Stimulated activated CD8-positive, alpha-beta memory T cell treated with anti-CD3 and anti-CD28 coated beads, Interleukin-12 subunit alpha, Interleukin-12 subunit beta, amount 100 ng/mL, for 1 hour (primary cell): ENCODE measurements at places on chromosomes 4 and X.
A peak's percentile ranks its signal among the peaks of the same experiment; 100 is the strongest.

DNA sequence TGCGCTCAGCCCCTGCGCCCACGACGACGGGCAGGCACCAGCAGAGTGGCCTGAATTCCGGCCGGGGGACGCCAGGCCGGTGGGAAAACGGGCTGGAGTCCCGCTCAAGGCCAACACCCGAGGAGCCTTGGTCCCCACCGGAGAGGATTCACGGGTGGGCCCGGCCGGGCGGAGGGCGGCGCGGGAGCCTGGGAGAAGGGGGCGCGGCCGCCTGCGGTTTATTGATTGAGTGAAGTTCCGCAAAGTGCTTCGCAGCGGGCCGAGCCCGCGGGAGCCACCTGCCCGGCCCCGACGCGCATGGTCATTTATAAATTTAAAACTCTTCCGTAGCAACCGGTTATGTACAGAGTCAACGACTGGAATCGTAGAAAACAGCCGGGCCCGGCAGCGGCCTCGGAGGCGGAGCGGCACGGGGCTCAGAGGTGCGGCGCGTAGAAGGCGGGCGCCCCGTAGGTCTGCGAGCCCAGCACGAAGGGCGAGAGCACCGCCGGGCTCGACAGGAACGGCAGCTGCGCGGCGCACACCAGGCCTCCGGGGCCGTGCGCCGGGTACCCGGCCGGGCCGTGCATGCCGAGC is 3.6 kb downstream of the NKX1-1 start:
- DNase-seq: no peak

- no peak for DNase-seq
These were observed 31.5 kb upstream of the PTTG2 start for GRCh38 chr4:37928426-37929416.

DNA sequence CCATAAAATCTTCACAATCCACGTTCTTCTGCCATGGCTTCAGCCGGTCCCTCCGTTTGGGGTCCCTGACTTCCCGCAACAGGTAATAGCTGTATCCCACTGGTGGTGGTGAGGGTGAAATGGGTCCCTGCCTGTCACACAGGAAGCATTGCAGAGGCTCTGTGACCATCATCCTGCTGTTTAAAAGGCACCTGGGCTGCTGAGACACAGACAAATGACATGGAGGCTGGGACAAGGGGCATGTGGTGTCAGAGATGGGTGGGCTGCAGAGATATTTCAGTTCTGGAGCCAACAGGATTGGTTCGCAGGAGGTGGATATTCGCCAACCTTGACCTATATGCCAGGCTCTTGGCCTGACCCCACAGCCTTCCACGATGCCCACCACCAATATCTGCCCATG is 82.1 kb downstream of the JAKMIP1 start:
- no peak for DNase-seq

DNA sequence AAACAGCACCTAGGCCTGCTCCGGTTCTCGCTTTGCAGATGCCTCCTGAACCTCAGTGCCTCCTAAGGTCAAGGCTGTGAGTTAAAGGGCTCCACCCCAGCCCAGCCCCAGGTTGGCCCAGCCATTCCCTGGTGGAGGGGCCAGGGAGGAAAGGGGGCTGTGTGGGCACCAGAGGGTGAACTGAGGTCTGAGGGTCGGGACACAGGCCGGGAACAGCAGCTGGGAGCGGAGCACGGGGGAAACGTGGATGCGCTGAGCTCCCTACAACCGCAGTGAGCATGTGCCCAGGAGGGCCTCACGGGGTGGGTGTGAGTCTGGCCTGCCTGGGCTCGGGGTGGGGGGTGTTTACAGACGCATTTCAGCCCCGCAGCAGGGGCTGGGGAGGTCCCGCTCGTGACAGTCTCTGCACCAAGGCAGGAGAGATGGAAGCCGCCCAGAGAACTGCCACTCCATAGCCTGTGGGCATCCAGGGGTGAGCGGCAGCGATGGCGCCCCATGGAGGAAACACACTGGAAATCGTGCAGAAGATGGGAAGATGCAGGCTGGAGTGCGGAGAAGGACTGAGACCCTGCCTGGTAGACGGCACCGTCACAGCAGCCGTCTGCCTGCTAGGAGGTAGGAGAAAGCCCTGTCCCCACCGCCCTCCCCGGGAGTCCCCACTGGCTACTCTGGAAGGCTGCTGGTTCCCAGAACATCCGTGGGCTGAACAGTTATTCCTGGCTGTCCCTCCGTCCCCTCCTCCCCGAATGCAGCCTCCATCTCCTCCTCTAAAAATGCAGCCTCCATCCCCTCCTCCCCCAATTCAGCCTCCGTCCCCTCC is 9.9 kb upstream of the SLC25A6 start:
- no peak for DNase-seq

GRCh38 chrX:17591741-17592110 is 145.6 kb upstream of the SCML1 start:
- DNase-seq: no peak

DNA sequence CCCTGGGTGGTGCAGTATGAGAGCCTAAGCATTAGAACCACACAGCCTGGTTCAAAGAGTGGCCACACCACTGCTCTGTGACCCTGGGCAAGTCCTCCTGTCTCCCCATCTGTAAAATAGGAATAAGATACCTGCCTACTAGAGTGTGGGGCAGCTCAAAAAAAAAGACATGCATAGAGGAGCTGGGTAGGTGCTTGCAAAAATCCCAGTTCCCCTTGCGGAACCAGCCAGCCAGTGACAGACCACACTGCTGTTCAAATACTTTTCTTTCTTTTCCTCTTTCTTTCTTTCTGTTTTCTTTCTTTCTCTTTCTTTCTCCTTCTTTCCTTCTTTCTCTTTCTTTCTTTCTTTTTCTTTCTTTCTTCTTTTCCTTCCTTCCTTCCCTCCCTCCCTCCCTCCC is 63.0 kb upstream of the TRIM2 start:
- no peak for DNase-seq

- no peak for DNase-seq
These were observed 165.4 kb upstream of the LDB2 start for GRCh38 chr4:17063888-17064287.

- DNase-seq: peak; percentile 23
These were observed 108.3 kb downstream of the DCTD start for GRCh38 chr4:182808673-182809416.

GRCh38 chr4:26157541-26157940 is 163.3 kb upstream of the RBPJ start:
- no peak for DNase-seq

DNA sequence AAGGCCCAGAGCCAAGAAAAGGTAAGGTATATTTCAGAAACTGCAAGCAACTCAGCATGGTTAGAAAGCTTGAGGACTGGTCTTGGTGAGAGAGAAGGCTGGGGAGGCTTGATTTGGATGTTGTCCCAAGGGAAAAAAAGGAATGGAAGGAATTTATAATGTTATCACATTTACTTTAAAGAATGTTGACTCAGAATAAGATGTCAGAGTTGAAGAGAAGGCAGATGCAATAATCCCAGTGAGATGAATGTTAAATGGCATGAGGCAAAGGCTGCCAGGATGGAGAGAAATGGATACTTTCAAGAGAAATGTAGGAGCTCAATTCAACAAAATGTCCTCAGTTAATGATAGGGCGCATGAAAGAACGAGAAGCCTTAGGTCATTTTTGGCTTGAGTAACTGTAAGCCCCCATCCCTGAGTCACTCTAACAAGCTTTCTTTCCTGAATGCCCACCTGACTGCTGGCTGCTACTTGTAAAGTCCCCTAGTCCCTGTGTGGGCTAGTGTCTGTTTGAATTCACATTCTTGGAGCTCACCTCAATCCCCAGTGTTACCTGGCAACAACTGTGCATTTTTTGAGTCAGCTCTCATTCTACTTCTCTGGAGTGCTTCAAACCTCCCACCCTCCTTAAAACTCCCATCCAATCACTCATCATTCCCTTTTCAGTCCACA is 103.0 kb upstream of the TAPT1 start:
- DNase-seq: no peak

GRCh38 chr4:53572600-53572994 is 18.7 kb downstream of the LNX1 start:
- no peak for DNase-seq

- DNase-seq: no peak
These were observed 225.3 kb upstream of the CXorf66 start for GRCh38 chrX:140190441-140191108.

- no peak for DNase-seq
These were observed 212.6 kb upstream of the RASGEF1B start for GRCh38 chr4:81684352-81684751.

- no peak for DNase-seq
These were observed 90.7 kb downstream of the WFS1 start for GRCh38 chr4:6360385-6360784.

GRCh38 chrX:10356979-10357378 is 200.2 kb downstream of the CLCN4 start:
- no peak for DNase-seq

- no peak for DNase-seq
These were observed 10.3 kb downstream of the CENPI start for GRCh38 chrX:101108284-101108683.

- no peak for DNase-seq
These were observed 6.9 kb upstream of the AFF1 start for GRCh38 chr4:86927843-86928395.

DNA sequence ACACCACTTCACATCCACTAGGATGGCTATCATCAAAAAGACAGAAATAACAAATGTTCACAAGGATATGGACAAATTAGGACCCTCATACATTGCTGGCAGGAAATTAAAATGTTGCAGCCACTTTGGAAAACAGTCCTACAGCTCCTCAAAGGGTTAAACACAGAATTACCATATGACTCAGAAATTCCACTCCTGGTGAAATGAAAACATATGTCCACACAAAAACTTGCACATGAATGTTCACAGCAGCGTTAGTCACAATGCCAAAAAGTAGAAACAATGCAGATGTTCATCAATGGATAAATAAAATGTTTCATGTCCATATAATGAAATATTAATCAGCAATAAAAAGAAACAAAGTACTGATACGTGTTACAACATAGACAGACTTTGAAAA is 15.1 kb downstream of the S100G start:
- DNase-seq: no peak

DNA sequence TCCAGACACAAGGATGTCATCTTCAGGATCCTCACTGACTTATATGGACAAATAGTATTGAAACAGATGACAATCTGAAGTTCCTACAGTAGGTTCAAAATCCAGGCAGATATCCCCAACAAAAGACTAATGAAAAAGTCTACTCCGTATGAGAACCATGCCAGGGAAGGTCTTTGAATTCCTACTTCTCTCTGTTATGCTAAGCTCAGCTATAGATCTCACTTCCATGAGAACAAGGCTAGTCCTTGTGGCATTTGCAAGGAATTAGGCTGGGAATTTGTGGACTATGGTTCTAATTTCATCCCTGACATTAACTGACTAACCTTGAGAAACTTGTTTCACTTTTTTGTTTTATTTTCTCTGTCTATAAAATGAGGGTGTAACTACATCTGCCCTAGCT is 229.8 kb downstream of the IL1RAPL2 start:
- no peak for DNase-seq

DNA sequence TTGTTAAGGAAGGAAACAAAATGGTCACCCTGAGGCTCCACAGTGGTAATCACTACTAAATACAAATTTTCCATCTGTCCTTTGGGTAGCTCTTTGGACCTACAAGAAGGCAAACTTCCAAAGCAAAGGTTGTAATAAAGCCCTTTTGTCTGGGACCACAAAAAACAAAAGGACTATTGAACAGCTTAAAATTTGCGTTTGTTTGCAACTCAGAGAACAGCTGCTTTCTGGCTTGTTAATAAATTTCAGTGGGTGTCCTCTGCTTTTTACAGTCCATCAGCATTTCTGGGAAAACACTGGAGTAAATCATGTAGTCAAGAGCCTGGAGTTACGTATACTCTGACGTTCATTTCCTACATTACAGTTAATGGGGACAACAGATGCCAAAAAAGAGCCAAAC is 439.7 kb upstream of the DIAPH2 start:
- DNase-seq: no peak

DNA sequence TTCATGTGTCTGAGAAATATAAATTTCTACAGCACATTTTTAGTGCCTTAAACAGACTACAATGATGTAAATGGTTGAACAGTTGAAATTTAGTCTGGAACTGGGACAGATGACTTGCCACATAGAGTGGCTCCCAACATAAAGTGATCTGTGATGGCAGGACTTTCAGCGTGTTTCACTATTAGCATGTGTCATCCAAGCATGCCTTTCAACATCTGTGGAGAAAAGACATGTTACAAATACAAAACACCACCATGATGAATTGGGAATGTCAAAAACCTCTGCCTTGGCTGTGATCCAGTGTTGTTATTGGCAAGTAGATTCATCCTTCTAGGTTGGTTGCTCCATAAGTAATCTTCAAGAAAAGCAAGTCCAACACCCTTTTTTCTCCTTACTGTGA is 348.7 kb downstream of the MAPK10 start:
- no peak for DNase-seq

GRCh38 chrX:23849241-23849640 is 58.5 kb downstream of the APOO start:
- no peak for DNase-seq

DNA sequence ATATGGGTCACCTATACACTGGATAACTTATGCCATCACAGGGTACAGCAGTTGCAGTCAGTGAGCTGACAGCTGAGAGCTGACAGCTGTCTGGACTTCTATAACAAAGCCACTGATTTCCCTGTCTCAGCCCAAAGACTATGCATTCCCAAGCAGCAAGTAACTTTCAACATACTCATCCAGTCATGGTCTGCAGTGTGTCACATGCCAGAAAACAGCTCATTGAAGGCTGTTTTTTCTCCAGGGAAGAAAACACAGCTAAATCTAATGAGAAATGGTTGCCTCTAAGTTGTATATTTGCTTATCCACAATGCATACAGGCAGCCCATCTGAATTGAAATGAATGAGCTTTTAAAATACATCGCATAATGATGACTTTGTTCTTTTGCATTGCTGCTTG is 6.3 kb downstream of the KIAA1210 start:
- no peak for DNase-seq

GRCh38 chr4:17323554-17324385 is 188.1 kb downstream of the QDPR start:
- no peak for DNase-seq

- no peak for DNase-seq
These were observed 740 bp upstream of the NPY2R start for GRCh38 chr4:155207534-155208257.

DNA sequence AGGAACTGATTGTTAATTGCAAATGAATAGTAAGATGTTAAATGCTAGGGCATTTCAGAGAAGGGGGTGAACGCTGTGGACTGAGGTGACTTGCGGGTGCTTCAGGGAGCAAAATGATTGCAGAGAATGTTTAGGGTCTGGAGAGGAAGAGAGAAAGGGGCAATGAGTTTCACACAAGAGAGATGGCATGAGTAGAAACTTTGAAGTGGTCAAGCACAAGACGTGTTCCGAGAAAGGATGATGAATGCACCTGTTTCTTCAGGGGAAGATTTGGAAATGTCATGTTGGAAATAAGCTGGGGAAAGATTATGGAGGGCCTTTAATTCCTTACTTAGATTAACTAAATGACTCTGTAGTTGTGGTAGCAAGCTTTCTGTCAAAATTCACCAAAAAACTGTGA is 43.4 kb downstream of the DTHD1 start:
- no peak for DNase-seq

- DNase-seq: peak; percentile 36
These were observed 17.3 kb downstream of the NIPAL1 start for GRCh38 chr4:48033825-48034413.

- no peak for DNase-seq
These were observed 24.1 kb upstream of the SMIM10L2A start for GRCh38 chrX:135397652-135398051.
